CD4-positive, alpha-beta T cell treated with Interleukin-17A for 1 hour (primary cell): ENCODE measurements at places on chromosomes 1 and 21.
A peak's percentile ranks its signal among the peaks of the same experiment; 100 is the strongest.

GRCh38 chr1:4603295-4604110 is 50.9 kb upstream of the AJAP1 start:
- no peak for DNase-seq

GRCh38 chr1:218165701-218166114 is 119.4 kb upstream of the RRP15 start:
- no peak for DNase-seq

GRCh38 chr1:107952989-107953388 is 12.0 kb downstream of the VAV3 start:
- no peak for DNase-seq

DNA sequence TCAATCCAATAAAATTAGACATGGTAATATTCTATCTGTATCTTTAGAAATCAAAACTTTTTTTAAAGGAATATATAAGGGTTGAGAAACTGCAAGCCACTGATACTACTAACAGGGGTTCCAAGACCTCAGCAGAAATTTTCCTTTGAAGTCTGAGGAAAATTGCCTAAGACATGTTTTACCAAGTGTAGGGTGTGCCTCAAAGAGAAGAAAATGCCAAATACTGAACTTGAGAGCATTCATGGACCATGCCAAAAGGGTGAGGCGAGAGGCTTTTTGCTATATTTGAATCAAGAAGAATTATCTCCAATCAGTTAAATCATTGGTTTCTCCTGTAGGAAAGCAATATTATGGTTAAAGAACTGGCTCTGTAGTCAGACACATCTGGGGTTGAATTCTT is 207.9 kb upstream of the B3GALT2 start:
- no peak for DNase-seq

GRCh38 chr1:229349463-229350385 is 6.9 kb upstream of the CCSAP start:
- no peak for DNase-seq

- peak; percentile 49 for DNase-seq
Observed at GRCh38 chr21:44375281-44375651, 21.8 kb downstream of the TRPM2 start.

DNA sequence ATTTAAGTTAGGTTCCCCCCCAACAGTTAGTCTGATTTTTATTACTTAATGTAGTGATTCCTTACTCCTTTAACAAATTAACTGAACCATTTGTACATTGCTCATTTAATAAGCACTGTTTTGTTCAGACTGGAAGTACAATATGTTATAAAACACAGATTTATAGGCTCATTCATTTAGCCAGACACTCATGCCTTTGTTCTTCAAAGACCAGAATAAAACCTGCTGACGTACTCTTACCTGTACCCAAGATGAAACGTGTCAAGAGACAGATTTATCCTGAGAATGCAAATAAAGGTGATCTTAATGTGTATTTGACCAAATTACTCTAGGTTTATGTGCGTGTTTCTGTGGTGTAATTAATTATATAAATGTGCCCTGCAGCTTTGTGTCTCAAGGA is 92.8 kb downstream of the INTS7 start:
- no peak for DNase-seq

- DNase-seq: peak; percentile 48
Observed at GRCh38 chr1:33007190-33008050, 29.3 kb downstream of the AK2 start.

DNA sequence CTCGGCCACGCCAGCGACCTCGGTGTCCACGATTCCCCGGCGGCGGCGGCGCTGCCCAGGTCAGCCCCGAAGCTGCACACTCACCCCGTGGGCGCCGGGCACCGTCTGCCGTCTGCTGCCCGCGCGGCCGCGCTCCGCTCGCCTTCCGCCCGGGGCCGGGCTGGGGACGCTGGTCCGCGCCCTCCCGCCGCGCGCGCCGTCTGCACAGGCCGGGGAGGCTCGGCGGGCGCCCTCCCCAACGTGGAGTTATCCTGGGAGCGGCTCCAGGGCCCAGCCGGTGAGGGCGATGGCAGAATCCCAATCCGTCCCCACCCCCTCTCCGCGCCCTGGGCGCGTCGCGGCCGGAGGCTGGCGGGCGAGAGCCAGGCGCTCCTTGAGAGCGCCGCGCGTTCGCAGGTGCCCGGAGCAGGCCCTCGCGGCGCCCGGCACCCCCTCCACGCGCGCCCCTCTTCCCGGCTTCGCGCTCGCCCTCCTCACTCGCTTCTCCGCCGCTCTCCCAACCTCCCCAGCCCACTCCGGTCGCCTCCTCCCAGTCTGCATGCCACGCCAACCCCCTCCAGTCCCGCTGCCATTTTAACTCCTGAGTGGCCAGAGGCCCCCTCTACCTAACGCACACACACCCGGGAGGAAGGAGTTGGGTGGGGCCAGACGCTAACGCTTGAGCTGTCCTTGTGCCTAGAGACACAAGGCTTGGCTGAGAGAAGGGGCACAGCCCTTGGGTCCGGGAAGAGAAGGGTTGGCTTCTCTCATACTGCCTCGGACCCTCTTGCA is at the start of gene LRRN2:
Gene LRRN2 (minus strand): TSS at position 503 of the 771 bp plus-strand sequence. CDS start 65,746 bp downstream, outside the sequence.
- no peak for DNase-seq

DNA sequence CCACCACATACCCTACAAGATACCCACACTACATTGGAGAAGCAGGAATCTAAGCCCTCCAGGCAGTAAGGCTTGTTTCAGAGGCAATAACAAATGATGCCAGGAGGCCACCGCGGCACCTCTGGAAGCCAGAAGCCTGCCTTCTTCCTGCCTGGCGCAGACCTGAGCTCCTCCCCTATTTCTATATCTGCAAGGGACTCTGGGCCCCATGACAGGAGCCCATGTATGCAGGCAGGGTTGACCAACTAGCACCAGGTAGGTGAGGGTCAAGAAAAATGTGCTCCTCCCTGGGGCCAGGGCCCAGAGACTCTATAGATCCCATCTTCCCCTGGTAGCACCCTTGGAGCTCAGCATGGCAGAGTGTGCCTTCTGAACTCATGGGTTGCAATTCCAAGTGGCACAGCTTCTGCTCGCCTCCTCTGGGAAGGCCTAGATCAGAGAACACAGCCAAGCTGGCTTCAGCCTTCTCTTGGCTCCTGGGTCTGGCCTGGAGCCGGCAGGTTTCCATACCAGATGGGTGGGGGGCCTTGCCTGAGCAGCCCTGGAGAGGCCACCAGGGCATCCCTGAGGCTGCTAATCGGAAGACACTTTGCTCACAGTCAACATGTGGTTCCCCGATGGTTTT is 85.1 kb downstream of the STUM start:
- DNase-seq: no peak

GRCh38 chr1:1021010-1021919 is 1.3 kb downstream of the AGRN start:
- DNase-seq: no peak

- DNase-seq: no peak
Observed at GRCh38 chr1:190376044-190376443, 101.6 kb downstream of the BRINP3 start.

GRCh38 chr1:234697741-234698140 is 87.8 kb upstream of the IRF2BP2 start:
- no peak for DNase-seq

- no peak for DNase-seq
Observed at GRCh38 chr1:199909137-199909536, 118.4 kb upstream of the NR5A2 start.
